ENCODE measurements at places on chromosomes 2 and 18. TPM values are rescaled to one million over a fixed set of nuclear protein-coding genes. Genes with fewer than 3 reads are reported as not detected.

DNA sequence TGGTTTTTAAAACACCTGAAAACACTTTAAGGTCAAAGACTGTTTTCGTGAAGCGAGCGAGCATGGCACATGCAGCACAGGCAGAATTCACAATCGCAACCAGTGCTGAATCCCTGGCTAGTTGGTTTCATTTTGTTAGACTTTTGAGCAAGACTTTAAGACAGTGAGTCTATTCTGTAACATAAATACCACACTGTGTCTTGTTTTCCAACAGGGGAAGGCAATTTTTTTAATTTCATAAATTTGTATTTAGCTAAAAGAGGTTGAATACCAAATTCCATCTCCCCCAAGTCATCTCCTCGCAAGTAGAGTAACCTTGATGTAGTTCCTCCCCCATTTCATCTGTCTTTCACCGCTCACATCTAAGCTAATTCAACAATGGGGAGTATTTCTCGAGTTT lies 1.4 kb downstream of the CERKL start:
- no peak for DNase-seq

- no peak for DNase-seq
Measured at GRCh38 chr2:225468131-225468530, 68.6 kb downstream of the NYAP2 start.

DNA sequence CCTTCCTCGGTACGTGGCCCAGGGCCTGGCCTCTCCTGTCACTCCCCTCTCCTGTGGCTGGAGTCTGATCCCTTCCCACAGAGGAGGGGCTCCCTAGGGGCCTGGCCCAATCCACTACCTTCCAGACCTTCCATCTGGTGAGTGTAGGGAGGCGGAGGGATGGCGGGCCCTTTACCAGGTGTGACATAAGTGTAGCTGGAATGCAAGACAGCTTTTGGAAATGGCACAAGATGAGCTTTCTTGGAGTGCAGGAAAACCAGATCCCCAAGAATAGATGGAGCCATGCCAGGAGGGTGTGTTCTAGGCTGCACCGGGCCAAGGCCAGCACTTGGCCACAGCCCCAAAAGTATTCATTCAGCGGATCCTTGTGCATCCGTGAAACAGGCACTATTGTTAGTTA lies 30.1 kb downstream of the IGFBP5 start:
- DNase-seq = no peak

DNA sequence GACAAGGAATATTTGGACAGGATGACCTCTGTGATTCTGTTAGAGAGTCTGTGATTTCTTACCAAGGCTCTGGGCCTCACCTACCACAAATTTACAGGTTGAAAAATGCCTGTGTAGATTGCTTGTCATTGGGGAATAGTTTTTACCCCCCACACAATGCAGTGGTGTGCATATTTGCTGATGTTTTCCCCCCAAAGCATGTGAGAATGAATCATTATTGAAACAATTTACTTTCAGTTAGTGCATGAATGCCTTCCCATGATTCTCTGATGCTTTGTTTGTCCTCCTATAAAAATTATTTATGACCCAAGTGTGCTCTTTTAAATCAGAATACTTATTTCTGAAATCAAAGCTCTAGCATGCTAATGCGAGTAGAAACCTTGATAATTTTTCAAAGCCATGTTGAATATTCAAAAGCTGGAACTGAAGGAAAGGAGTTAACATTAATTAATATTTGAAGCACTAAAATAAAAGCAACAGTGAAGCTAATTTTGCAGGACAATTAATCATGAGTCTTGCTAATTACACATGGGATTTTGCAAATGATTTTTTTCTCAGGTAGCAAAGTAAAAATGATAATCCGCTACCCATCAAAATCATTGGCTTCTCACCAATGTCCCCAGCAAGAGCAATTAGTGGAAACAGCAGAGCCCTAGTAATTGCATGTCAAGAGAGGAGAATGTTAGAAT lies 361.2 kb upstream of the HNRNPA3 start:
- no peak for DNase-seq

DNA sequence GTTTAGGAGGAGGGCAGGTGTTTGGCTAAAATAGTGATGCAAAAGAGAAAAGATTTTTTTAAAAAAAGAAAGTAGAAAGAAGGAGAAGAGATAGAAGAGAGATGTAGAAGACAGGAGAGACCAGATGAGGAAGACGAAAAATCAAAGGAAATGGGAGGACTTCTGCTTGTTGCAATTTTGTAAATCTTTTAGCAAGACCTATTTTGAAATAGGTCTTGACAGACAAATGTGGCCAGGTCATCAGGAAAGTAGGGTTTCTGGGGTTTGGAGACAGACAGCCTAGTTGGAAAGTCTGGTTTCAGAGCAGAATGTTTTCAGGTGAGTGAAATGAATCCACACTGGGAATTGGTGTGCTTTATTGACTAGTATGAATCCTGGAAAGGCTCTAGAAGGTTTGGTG lies 104.5 kb upstream of the CAVIN2 start:
- DNase-seq = no peak

The DSG1 gene
- polyA plus RNA-seq = not detected

The ALK gene
- polyA plus RNA-seq = not detected

All from endothelial cell of umbilical vein (primary cell).